ENCODE measurements at places on chromosomes 2 and 18.

GRCh38 chr2:191038241-191038725, 24.3 kb upstream of the STAT1 start:
- no peak for DNase-seq

DNA sequence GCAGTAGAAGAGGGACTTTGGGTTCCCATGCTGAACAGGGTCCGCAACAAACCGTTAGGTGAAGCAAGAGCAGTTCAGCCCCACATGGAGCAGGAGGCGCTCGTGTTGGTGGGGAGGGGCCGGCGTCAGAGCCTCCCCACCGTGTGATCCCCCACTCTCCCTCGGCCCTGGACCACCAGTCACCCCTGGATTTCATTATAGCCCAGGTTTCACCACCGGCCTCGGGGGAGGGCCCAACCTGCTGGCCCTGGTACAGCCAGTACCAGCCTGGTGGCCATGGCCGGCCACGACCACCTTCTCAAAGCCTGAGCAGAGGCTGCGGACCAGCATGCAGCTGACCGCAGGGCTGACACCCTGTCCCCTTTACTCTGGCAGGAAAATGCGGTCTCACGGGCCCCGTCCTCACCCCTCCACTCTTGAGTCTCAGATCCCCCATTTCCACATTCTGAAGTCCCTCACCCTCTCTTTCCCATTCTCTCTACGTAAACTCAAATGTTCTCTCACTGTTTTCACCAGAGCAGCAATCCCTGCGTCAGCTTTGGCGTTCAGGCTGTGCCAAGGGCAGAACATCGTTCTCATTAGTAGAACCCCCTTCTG, 8.6 kb downstream of the MLPH start:
- no peak for DNase-seq

- no peak for DNase-seq
These were observed 510.1 kb upstream of the SLC8A1 start for GRCh38 chr2:40962026-40962425.

GRCh38 chr2:28185153-28185552, 207.5 kb upstream of the FOSL2 start:
- DNase-seq, result no peak

DNA sequence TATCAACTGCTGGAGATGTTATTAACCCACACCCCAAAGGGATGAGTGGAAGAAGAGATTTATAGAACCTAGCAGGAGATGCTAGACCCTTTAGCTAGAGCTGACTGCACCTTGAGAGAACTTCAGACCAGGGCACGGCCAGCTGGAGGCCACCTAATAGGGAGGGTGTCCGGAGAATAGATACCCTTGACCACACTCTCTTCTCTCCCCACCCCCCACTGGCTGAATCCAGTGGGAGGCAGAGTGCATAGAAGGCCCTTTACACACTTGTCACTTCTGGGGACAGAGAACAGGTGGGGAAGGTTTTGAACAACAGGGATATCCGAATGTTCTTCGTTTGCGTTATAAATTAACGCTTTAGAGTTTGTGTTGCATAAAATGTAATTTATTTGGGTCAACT, 84.6 kb downstream of the PHLPP1 start:
- DNase-seq, result no peak

All from stimulated activated naive CD4-positive, alpha-beta T cell (primary cell).